AG20443 (cell line): ENCODE measurements at places on chromosomes 1 and 21.
A peak's percentile ranks its signal among the peaks of the same experiment; 100 is the strongest.

DNA sequence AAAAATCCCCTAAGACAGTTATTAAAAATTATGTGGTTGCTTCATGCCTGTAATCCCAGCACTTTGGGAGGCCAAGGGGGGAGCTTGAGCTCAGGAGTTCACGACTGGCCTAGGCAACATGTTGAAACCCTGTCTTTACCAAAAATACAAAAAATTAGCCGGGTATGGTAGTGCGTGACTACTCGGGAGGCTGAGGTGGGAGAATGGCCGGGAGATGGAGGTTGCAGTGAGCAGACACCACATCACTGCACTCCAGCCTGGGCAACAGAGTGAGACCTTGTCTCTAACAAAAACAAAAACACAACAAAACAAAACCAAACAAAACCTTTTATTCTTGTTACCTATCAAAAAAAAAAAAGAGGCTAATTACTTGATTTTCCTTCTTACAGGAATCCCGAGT lies 2.1 kb downstream of the ELK4 start:
- DNase-seq: no peak

DNA sequence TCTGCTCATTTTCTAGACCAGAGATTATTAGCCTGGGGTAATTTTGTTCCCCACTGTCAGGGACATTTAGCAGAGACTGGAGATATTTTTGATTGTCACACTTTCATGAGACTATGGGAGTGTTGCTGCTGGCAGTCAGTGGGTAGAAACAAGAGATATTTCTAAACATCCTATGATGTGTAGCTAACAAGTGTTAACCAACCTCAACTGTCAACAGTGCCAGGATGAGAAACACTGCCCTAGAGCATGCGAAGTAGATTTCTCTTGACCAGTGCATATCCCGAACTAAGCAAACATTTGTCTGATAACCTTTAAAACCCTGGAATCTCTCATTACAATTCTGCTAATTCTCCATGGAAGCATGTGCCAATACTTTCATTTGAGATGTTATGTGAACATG lies 607.4 kb upstream of the TMPRSS15 start:
- no peak for DNase-seq

GRCh38 chr1:204929487-204930154 lies 59.0 kb downstream of the NFASC start:
- DNase-seq: no peak

DNA sequence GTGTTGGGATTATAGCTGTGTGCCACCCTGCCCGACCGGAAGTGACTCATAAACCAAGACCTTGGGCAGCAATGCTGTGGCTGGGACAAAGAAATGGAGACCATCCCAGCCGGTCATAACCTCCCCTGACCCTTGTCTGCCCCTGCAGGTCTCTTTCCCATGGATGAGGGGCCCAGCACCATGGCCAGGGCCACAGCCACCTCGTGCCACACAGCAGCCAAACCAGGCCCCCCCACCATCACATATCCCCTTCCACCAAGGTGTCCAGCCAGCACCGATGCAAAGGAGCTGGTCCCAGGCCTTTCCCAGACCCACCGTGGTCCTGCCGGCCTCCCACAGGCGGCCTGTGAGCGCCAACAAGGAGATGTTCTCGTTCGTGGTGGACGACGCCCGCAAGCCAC lies 42.2 kb downstream of the FHAD1 start:
- no peak for DNase-seq

GRCh38 chr1:55445416-55445815 lies 230.3 kb upstream of the USP24 start:
- DNase-seq: no peak

- no peak for DNase-seq
Observed at GRCh38 chr1:151368393-151369301, 3.9 kb downstream of the SELENBP1 start.

DNA sequence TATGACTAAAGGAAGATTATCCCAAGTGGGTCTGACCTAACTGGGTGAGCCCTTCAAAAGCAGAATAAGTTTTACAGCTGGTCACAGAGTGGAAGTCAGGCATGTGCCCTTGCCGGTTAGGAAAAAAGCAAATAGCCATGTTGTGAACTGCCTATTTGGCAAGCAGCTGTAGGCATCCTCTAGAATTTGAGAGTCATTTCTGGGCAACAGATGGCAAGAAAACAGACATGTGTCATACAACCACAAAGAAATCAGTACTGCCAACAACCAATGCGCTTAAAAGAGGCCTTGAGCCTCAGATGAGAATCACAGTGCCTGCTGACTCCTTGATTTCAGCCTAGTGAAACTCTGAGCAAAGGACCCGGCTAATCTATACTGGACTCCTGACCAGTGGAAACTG lies 26.8 kb downstream of the LRRC53 start:
- no peak for DNase-seq

DNA sequence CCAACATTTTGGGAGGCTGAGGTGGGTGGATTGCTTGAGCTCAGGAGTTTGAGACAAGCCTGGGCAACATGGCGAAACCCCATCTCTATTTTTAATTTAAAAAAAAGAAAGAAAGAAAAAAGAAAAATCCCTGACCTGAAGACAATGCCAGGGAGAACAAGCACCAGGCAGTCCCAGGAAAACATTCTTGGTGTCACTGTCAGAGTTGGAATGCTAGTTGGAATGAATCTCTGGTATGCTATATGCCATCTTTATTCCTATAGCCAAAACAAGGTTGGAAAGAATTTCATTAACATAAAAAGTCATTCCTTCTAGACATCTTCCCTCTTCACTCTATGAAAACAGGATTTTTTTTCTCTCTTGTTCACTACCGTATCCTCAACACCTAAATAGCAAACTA lies 2.8 kb downstream of the DNAJC8 start:
- no peak for DNase-seq

- DNase-seq: peak; percentile 68
Observed at GRCh38 chr1:182259229-182259872, 132.2 kb downstream of the GLUL start.

DNA sequence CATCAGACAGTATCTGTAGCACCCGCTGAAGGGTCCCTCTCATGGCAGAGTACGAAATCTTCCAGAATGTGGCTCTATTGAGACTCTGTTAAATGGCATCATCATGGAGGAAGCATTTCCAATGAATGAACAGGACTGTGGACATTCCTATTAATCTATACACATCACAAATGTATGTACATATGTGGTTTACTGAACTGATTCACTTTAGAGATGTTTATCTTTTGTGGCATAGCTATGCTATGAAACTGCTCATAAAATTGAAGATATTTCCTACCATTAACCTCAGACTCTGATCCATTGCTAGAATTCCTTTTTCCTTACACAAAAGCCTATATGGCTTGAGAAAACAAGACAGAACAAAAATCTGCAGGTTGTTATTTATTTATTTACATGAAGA lies 259.6 kb upstream of the RRP15 start:
- no peak for DNase-seq

DNA sequence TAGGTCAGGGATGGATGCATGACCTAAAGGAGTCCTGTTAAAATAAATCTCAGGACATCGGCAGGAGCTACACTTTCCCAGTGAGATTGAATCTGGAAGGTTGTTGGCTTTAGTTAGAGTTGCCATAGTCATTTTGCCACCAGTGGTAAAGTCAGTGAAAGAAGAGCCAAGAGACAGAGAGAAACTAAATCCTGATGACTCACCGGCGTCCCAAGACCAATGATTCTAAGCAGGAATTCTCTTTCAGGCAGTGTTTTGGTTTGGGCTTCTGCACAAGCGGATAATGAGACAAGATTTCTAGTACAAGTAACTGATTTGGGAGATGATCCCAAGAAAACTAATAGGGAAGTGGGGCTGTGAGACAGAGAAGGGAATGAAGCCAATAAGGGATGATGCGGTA lies 88.8 kb upstream of the ETS2 start:
- DNase-seq: peak; percentile 61

DNA sequence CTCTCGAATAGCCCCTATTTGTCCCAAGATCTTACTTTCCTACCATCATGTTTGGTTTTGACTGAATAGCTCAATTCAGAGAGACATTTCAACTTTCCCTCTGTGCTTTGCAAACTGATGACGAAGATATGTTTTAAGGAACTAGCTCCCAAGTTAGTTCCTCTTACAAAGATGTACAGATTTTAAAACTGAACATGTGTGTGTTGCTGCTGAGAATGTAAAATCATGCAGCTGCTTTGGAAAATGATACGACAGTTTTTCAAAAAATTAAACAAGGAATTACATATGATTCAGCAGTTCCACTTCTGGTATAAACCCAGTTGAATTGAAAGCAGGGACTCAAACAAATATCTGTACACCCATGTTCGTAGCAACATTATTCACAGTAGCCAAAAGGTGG lies 33.6 kb downstream of the KIF26B start:
- no peak for DNase-seq

DNA sequence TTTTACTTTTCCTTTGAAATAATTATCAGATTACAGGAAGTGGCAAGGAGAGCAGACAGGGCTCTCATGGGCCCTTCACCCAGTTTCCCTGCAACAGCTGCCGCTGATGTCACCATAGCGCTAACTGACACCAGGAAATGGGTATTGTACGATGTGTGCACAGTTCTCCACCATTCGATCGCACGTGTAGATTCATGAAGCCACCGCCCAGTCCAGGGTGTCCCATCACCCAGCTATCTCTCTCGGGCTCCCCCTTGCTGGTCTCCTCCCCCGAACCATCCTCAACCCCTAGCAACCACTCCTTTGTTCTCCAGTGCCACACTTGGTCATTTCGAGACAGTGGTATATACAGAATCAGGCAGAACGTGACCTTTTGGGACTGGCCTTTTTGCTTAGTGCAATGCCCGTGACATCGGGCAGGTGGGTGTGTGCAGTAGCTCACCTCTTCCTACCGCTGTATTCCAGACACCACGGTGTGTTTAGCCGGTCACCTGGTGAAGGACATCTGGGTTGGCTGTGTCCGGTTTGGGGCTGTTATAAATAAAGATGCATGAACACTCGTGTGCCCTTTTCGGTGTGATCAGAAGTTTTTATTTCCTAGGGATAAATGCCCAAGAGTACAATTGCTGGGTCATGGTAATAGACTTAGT lies 118.4 kb downstream of the CRYAA start:
- no peak for DNase-seq

GRCh38 chr1:227300682-227301081 lies 17.6 kb downstream of the CDC42BPA start:
- DNase-seq: no peak

GRCh38 chr1:67682659-67683197 lies 2.3 kb upstream of the GADD45A start:
- DNase-seq: peak; percentile 47

GRCh38 chr1:186283374-186283773 lies 91.7 kb downstream of the TPR start:
- DNase-seq: no peak

DNA sequence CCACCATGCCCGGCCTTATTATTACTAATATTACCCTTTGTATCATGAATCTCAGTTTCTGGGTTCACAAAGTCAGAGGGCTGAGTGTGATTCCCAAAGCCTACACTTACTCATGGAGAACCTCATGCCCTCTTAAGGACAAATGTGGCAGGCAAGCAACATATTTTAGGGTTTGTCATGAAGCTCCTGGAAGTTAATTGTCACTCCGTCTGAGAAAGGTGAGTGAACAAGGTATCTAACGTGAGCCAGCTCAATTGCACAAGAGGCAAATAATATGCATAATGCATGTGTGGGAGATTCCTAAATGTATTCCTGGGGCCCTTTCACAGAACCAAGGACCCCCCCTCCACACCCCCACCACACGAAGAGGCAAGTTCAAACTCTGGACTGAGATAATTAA lies 10.1 kb upstream of the TIAM1 start:
- DNase-seq: no peak

DNA sequence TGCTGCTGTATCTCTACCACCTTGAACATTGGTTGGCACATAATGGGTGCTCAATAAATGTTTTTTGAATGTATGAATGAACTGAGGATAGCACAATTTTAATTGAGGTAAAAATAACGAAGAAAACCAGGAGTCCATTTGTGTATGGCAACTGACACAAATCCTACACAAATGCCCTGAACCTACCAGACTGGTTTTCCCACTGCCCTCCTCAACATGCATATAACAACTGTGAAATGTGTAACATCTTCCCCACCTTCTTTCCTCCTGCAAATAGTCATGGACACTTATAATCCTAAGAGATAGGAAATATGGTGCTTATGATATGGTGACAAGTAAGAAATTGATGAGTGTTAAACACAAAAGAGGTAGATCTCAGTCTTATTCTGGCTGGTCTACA lies 9.9 kb upstream of the LMO4 start:
- DNase-seq: no peak

- peak; percentile 85 for DNase-seq
Observed at GRCh38 chr1:7117399-7118281, 332.4 kb downstream of the CAMTA1 start.

DNA sequence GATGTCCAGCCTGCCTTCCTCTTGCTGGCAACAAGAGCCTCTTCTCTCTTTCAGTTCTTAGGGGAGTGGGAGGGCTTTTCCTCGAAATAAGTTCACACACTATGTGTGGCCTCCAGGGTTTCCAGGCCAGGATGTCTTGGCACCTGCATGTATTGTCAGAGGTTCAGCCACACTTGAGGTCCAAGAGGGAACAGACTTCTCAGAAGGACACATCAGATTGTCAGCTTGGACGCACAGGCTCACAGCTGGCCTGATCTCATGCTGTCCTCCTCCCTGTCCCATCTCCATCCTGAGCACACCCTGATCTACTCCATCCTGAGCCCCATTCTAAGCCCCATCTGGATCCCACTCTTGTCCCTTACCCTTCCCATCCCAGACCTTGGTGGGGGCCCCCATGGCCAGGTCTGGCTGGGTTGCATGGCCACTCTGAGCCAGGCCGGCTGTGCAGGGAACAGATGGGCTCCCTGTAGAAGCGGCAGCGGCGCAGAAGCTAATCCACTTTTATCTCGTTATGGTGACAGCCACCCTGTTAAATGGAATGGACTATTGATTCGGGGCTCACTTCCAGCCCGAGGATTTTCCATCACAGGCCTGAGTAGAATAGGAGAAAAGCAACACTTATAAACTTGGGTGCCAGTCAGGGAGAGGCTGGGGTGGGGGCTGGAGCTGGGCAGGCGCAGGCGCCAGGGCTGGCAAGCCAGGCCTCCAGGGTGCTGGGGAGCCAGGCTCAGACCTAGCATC lies 85.1 kb upstream of the CSF3R start:
- DNase-seq: no peak

DNA sequence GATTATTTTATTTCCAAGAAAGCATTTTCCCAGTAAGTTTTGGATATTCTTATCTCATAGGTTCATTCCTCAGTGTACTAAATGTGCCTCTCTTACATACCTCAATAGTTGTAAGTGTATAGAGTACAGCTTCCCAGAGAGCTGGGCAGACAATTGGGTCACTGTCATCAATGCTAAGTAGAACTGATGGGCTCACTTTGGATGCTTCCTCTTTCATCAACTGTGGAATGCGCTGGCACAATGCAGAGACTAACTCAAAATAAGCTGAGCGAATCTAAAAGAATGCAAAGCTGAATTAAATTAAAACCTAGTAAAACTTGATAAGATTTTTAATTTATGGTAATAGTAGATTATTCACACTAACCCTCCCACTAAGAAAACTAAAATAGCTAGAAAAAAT lies 21.5 kb downstream of the LTN1 start:
- peak; percentile 26 for DNase-seq

- no peak for DNase-seq
Observed at GRCh38 chr1:2534687-2535441, 4.8 kb upstream of the HES5 start.

- no peak for DNase-seq
Observed at GRCh38 chr1:201360486-201360885, 17.0 kb downstream of the TNNT2 start.
